ENCODE measurements at places on chromosomes 12 and 14.

DNA sequence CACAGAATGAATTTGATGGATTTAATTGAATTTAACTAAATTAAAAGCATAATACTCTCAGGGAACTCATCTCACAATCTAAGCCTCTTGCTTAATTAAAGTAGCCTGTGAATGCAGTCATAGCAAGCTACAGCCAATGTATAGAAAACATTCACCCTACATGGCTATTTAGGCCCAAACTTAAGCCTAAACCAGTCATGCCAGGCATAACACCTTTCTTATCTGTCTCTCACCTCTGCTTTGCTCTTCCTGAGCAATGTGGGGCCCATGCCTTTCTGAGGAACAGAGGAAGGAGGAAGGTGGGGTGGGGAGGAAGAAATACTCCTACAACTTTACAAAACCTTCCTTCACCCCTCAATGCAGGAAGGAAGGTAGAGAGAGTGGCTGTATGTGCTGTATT lies 29.1 kb downstream of the IFNG-AS1 start:
- no peak for DNase-seq

DNA sequence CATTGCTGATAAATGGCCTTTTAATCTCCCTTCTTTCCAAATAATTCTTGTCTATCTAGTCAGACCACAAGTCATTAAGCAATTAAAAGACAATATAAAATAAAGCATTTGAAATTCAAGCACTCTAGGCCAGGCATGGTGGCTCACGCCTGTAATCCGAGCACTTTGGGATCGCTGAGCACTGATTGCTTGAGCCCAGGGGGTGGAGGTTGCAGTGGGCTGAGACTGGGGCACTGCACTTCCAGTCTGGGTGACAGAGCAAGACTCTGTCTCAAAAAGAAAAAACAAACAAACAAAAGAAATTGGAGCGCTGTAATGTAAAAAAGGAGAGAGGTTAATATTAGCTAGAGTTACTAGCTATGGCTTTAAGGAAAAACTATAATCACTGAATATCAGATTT lies 30.5 kb upstream of the CSRP2 start:
- no peak for DNase-seq

DNA sequence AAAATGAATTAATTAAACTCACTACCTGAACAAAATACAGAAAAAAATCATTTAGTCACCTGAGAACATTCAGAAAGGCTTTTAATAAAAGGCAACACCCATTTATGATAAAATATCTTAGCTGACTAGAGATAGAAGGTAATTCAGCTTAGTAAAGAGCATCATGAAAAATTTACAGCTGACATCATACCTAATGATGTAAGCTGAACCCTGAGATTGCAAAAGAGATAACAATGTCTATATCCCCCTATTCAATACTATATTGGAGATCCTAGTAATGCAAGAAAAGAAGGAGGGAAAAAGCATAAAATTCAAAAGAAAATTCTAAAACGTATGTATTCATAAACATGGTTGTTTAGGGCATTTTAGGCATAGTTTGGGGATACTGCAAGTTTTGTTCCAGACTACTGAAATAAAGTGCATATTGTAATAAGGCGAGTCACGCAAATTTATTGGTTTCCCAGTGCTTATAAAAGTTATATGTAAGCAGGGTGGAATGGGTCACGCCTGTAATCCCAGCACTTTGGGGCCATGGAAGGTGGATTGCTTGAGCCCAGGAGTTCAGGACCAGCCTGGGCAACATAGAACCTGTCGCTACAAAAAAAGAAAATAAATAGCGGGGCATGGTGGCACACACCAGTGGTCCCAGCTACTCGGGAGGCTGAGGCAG lies 292.0 kb downstream of the FBXL14 start:
- no peak for DNase-seq

GRCh38 chr12:53747095-53747494 lies 4.7 kb downstream of the CISTR start:
- no peak for DNase-seq

DNA sequence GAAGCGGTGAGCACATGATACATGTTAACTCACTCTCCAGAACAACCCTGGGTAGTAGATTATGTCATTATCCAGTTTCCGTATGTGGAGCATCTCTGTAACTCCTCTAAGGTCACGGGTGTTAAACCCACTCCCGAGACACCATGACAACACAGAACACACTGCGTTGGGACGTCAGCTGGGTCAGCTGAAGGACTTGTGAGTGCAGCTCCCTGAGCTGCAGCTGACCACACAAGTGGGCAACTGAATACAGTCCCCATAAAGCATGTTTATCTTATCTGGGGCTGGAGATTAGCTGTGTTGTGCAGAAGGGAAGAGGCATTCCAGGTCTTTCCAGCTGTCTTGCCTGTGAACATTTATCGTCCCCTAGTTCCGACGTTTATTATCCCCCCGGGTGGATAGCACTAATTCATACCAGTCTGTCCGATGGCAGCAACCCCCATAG lies 211.5 kb downstream of the CHST11 start:
- peak; percentile 44 for DNase-seq

GRCh38 chr12:119153477-119154434 lies 25.0 kb upstream of the HSPB8 start:
- DNase-seq, result peak; percentile 67

- no peak for DNase-seq
Measured at GRCh38 chr12:129903092-129903945, 506 bp downstream of the TMEM132D start.

DNA sequence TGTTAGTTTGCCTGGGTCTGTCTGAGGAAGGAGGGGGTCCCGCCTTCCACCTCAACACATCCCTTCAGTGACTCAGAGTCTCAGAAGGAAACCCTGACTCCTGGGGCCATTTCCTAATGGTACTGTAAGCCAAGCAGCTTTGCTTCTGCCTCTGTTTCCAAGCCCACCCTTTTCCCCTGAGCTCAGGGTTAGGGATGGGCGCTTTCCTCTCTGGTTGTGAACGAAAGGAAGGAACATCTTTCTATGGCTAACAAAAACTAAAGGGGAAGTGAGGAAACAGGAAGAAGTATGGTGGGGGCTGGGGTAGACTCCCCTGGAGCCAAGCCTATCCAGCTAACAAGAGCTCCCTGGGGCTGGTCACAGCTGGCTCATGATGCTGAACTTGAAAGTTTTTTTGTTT lies 11.6 kb upstream of the UNC119B start:
- no peak for DNase-seq

- DNase-seq, result no peak
Measured at GRCh38 chr12:39571351-39571750, 48.3 kb downstream of the ABCD2 start.

DNA sequence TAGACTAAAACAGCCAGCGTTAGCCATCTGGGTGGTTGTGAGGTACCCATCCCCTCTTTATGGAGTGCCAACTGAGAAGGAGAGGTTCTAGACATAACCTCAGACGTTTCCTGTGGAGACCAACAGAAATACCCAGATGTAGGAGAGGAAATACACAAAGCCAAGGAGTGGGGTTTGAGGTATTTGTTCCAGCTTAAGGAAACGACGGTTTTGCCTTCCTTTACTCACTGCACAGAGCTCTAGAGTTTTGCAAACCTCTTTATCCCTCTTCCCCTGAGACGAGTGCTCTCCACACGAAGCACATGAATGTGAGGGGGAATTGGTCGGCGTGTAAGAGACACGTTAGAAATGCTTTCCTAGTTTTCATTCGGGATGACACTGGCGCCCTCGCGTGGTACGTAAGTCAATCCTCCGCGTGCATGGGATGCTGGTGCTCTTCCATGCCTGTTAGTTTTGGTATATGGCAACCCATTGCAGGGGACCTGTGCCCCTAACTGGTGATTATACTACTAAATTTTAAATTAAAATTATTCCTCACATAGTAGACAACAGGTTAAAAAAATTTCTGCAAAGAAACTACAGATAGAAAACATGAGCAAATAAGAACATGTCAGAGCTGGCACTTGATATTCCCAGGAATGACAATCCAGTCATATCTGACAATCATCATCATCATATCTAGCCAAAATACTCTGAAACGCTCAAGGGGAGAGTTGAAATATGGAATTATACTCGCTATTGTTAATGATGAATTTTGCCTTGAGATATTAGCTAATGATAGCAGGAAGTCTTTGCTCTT lies 121.7 kb downstream of the PPM1H start:
- peak; percentile 65 for DNase-seq

- DNase-seq, result no peak
Measured at GRCh38 chr12:49549735-49550692, 11.2 kb downstream of the KCNH3 start.

DNA sequence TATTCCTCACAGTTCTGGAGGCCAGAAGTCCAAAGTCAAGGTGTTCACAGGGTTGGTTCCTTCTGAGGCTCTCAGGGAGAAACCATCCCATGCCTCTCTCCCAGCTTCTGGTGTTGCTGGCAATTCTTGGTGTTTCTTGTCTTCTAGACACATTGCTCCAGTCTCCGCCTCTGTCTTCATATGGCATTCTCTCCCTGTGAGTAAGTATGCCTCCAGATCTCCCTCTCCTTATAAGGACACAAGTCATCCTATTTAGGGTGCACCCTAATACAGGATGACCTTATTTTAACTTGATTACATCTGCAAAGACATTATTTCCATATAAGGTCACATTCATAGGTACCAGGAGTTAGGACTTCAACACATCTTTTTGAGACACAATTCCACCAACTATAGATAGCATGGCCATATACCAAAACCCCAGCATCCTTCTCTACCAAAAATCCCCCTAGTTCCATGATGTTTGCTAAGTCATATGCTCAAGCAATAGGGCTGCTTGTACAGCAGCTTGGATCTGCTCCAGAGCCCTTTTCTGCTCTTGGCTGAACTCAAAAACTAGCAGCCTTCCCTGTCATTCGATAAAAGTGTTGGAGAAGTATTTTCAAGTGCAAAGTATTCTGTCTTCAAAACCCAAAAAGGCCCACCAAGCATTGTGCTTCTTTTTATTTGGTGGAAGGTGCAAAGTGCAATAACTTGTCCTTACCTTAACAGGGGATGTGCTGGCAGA lies 79.2 kb upstream of the CMKLR1 start:
- DNase-seq, result no peak

All from H4 (cell line).